Chondrocyte (in vitro differentiated cells): ENCODE measurements at places on chromosomes 11 and 22.

DNA sequence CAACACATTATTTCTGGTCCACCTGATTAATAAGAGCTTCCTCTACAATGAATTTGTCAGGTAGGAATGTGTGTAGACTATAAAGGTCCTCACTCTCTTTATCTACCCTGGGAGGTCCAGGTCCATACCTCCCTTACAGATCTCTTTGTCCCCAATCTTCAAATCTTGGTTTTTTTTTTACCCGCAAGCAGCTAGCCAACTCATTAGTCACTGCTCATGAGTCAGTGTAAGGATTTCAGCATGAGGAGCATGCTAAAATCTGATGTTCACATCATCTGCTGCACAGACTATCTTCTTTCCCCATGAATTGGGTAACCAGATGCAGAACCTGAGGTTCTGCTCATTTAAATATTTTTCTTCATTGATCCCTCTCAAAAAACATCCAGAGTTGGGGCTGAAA is 397.0 kb upstream of the ISX start:
- DNase-seq = no peak

GRCh38 chr11:62535802-62536201 is 10.8 kb downstream of the AHNAK start:
- no peak for DNase-seq

GRCh38 chr11:80420374-80420773 is 979.5 kb upstream of the TENM4 start:
- no peak for DNase-seq

GRCh38 chr11:34640050-34640923 is 19.4 kb downstream of the EHF start:
- DNase-seq = no peak

DNA sequence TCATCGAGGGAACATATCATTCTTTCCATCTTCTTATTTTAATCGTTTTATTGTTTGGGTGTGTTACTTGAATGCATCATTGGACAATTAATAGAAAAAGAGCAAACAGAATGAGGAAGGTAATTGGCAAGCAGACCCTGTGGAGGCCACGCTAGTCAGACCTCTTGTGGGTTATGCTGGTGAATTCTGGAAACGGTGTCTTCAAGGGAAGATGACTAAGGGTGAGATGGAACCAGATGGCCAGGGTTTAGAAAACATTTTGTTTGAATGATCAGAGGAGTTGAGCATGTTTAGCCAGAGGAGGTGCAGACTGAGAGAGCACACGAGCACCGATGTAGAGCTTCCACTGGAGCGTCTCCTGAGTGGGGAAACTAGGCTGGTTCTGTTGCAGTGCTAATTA is 8.5 kb downstream of the ST14 start:
- no peak for DNase-seq

DNA sequence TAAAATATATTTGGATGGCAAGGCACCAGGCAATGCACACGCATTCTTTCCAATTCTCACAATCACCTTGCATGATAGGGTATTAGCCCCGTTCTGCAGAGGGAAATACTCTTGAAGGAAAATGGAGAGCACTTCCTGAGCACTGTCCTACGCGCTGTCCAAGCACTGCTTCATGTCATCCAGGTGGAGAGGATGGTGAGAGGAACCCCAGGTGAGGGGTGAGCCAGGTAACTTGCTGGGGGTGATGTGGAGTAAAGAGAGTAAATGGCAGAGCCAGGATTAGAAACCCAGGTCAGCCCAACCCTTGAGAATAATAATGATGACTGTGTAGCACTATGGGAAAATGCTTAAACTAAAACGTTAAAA is 711 bp upstream of the PACSIN2 start:
- no peak for DNase-seq

GRCh38 chr11:64764040-64764611 is 4.4 kb upstream of the PYGM start:
- DNase-seq = peak; percentile 47

DNA sequence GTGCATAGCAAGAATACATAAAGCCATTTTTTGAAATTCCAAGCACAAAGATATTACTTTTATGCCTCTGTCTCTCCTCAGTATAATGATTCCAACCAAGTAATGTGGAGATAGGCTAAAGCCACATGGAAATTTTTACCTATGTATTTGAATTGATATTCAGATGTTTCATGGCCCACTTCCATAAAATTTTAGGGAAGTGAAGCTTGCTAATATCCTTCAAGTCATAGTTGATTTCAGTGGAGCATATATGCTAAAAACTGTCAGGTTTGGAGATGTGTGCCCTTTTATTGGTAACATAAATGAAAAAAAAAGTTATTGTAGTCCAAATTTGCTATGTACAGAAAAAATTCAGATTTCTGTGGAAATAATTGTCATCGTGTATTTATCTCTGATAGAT is 12.3 kb downstream of the MS4A4E start:
- DNase-seq = no peak

DNA sequence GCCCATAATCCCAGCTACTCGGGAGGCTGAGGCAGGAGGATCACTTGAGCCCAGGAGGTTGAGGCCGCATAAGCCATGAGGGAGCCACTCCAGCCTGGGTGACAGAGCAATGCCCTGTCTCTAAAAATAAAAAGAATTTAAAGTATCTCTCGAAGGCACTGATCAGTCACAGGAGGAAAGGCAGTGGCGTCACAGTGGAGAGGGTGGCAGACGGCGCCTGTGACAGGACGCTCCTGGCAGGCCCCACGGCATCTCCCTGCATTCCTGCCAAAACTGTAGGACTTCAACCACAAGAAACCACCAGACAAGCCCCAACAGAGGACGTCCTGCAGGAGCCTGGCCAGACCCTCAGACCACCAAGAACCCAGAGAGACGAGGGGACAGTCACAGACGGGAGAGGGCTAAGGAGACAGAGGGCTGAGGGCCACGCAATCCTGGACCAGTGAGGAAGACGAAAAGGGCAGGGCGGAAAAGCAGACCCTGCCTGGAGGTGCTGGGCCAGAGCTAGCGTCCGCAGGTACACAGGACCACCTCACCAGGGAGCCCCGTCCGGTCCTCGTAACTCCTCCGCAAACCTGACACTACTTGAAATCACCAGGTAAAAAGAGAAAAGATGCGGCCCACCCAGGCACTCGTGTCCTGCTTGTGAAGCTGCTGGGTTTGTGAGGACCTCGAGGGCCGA is 5.9 kb downstream of the RNH1 start:
- no peak for DNase-seq

DNA sequence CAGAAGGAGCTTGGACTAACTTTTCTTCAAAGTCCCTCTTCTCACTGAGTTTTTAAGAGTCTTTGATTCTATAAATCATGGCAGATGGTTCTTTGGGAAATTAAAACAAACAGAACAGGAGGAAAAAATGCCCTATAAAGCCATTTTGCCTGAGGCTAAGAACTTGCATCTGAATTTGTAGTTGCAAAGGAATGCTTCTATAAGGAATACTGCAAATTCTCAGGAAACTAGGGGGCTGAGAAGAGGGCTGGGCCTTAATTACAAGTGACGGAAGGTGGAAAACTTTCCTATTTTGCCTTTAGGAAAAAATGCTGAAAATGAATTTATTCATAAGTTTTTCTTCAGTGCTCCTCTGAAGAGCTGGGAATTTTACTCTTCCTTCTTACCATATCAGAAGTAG is 90.0 kb upstream of the NARS2 start:
- no peak for DNase-seq

DNA sequence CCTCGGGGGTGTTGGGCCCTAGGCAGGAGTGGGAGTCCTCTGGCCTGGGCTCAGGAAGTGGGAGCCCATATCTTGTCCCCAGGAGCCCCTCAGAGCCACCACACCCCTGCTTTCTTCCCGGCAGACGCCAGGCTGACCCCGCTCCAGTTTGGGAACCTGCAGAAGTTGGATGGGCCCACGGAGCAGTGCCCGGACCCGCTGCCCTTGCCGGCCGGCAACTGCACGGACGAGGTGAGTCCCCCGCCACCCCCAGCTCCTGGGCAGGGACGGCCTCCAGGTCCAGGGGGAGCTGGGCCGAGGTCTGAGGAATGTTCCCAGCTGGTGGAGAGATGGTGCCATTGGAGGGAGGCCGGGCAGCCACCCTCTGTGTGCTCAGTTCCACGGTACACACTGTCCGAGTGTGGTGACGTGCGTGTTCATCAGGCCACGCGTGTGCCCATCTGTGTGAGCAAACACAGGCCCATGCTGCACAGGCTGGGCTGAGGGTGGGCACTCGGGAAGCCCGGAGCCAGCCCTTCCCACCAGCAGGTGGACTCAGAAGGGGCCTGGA is 4.8 kb downstream of the MUC5B start:
- peak; percentile 76 for DNase-seq

GRCh38 chr22:31618057-31618456 is 44.0 kb downstream of the PISD start:
- no peak for DNase-seq

DNA sequence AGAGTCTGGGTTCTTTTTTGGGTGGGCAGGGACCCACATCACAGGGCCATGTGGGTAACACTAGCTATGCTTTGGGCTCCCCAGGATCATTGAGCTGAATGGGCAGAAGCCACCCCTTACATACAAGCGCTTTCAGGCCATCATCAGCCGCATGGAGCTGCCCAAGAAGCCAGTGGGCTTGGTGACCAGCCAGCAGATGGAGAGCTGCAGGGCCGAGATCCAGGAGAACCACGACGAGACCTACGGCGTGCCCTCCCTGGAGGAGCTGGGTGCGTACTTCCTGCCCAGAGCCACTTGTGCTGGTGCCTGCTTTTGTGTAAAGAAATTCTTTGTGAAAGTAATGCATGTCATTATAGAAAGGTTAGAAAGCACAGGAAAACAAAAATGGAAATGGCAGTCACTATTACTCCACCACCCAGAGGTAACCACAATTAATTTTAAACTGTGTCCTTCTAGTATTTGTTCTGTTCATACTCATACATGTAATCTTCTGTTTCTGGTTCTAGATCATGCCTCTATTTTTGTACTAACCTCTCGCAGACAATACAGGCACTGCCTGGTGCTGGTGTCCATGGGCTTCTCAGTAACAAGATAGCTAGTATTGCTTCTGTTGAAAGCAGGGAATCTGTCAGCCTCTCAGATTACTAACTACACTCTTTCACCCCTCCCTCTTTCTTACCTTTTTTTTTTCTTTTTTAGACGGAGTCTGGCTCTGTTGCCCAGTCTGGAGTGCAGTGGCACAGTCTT is 13.7 kb downstream of the CRY2 start:
- no peak for DNase-seq

GRCh38 chr11:31652528-31652927 is 143.0 kb downstream of the ELP4 start:
- DNase-seq = no peak

- no peak for DNase-seq
Measured at GRCh38 chr11:61004761-61005181, 33.3 kb downstream of the CD6 start.

GRCh38 chr11:114090225-114090910 is 30.9 kb downstream of the ZBTB16 start:
- DNase-seq = no peak

GRCh38 chr11:5923794-5924193 is 18.3 kb upstream of the OR56A3 start:
- DNase-seq = no peak

DNA sequence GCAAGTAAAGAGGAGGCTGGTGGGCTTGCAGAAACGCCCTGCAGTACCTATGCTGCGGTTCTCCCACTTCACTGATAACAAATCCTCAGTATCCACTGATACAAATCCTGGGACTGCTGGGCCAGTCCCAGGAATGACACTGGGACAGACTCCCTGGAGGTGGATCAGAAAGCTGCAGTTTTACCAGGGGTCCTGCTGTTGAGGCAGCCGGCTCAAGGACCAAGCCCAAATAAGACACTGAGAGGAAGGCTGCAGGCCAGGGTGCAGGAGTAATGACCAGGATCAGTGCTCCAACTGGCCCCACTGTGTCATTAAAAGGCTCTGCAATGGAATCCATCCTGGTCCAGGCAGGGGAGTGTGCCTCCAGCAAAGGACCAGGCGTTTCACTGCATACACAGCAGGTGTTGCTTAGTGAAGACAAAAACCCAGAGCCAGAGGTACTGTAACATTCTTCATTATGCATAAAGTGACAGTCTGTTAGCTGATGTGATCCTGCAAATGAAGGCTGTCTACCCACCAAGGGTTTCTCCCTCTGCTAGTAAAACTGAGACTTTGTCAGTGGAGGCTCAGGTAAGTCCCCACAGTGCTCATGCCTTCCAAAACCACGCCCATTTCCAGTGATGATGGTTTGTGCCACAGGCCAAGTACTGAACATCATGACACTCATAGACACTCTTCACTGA is 1.4 kb upstream of the C22orf39 start:
- DNase-seq = no peak

- no peak for DNase-seq
Measured at GRCh38 chr11:109864834-109865547, 228.2 kb upstream of the ZC3H12C start.
